ENCODE measurements at places on chromosomes 3 and 15. TPM values are rescaled to one million over a fixed set of nuclear protein-coding genes. Genes with fewer than 3 reads are reported as not detected.

GRCh38 chr3:194250098-194251002 lies 100.8 kb downstream of the CPN2 start:
- DNase-seq, result no peak
- H3K27ac ChIP-seq, result no peak overlapping the region
- H3K4me3 ChIP-seq, result no peak overlapping the region
- H3K36me3 ChIP-seq, result no peaks in the 10 kb centered on the region
- no peaks in the 10 kb centered on the region for H3K4me1 ChIP-seq

DNA sequence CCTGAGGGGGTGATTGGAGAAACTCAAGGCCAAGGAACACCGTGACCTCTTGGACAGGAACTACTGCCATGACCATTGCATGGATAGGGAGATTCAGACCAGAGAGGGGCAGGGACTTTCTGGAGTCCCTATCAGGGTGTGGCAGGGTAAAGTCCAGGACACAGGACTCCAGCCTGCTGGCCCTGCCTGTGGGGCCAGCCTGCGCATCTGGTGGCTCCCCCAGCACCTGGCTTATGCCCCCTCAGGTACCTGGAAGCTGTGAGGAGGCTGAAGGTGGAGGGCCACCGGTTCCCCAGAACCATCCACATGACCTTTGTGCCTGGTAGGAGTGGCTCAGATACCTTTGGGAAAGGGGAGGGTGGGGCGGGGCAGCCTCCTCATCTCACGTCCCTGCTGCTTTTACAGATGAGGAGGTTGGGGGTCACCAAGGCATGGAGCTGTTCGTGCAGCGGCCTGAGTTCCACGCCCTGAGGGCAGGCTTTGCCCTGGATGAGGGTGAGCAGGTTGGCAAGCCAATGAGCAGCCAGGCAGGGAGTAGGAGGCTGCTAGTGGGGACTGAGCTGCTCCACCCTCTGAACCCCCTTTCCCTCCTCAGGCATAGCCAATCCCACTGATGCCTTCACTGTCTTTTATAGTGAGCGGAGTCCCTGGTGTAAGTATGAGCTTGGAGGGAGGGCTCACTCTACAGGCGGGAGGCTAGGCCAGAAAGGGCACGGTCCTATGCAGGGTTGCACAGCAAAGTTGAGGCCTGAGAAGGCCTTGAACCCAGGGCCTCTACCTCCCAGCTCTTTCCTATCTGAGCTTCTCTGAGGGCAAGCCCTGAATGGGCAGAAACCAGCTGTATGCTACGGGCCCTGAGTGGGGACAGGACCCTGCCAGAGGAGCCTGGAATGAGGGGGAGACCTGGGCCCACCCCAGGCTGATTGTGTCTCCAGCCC lies 2.9 kb downstream of the ACY1 start:
- no peaks in the 10 kb centered on the region for H3K27me3 ChIP-seq
- no peak overlapping the region for H3K4me3 ChIP-seq
- peaks cover under 1% of the 10 kb centered on the region for H3K36me3 ChIP-seq
- H3K4me1 ChIP-seq, result peaks cover 13% of the 10 kb centered on the region
- DNase-seq, result no peak

Gene SLC27A2
- polyA plus RNA-seq, result 1.5 TPM

Gene UPK1B
- polyA plus RNA-seq, result 3.7 TPM

DNA sequence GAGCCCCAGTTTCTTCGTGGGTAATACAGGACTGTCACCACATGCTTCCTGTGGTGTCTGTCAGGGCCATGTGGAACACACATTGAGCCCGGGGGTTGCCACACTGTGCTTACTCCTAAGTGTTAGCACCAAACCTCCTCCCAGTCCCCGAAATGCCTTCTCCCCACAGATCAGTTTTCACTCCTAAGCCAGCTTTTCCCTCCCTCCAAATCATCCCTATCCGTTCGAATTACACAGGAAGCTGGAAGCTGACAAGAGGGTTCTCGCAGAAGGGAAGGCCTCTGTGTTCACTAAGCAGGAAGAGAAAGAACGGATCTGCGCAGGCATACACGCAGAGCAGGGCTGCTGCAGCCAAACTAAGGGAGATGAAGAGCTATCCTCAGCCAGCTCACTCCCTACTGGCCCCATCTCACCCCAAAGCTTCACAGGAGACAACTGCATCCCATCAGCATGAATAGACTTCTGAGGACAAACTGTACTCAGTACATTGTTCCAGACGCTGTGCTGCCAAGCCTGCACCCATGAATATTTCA lies 32.3 kb downstream of the XXYLT1 start:
- H3K4me3 ChIP-seq, result no peak overlapping the region
- H3K4me1 ChIP-seq, result no peaks in the 10 kb centered on the region
- H3K27me3 ChIP-seq, result no peaks in the 10 kb centered on the region

- no peaks in the 10 kb centered on the region for H3K27me3 ChIP-seq
- no peaks in the 10 kb centered on the region for H3K36me3 ChIP-seq
- H3K4me1 ChIP-seq, result peaks cover 5% of the 10 kb centered on the region
- DNase-seq, result no peak
- peak overlapping the region; percentile 49 for H3K27ac ChIP-seq
Observed at GRCh38 chr3:185549651-185550111, 2.7 kb downstream of the LIPH start.

DNA sequence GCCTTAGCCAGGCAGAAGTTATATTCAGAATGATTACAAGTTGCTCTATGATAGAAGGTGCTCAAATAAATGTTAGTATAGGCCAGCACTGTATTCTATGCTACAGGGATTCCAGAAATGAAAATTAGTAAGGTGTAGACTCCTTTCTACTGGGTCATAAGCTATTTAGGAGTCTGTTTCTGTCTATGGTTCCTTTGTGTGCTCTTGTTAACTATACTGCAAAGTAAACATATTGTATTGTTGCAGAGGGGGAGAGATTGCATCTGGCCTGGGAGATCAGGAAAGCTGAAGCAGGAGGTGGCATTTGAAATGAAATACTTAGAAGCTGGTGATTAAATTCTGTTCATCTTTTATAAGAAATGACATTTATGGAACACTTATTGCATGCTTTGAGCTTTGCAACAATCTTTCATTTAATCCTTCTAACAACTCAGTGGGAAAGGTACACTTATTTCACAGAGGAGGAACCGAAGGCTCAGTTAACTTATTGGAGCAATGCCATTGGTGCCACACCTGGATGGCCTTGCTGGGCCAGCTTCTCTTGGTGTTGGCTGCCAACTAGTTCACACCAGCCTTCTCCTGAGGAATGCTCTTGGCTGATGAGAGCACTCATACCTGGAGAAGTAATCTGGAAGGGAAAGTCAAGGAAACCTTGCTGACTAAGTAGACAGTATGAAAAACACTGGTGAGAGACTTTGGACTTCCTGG lies 39.1 kb downstream of the ABHD5 start:
- no peaks in the 10 kb centered on the region for H3K4me1 ChIP-seq
- no peak overlapping the region for H3K27ac ChIP-seq
- H3K36me3 ChIP-seq, result no peaks in the 10 kb centered on the region
- H3K27me3 ChIP-seq, result no peaks in the 10 kb centered on the region
- H3K4me3 ChIP-seq, result no peak overlapping the region

DNA sequence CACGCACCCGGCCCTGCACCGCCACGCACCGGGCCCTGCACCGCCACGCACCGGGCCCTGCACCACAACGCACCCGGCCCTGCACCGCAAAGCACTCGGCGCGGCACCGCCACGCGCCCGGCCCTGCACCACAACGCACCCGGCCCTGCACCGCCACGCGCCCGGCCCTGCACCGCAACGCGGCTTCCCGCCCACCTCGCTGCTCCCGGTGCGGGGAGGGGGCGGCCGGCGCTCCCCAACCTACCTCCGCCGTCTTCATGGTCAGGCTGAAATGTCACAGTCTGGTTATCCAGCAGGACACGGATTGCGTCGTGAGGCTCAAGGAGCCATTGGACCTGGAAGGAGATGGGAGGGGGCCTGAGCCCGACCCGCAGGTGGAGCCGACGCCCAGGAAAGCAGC lies 41.8 kb downstream of the MUC20 start:
- H3K4me1 ChIP-seq, result no peaks in the 10 kb centered on the region
- DNase-seq, result no peak
- H3K27me3 ChIP-seq, result no peaks in the 10 kb centered on the region

- no peaks in the 10 kb centered on the region for H3K4me1 ChIP-seq
- no peak overlapping the region for H3K27ac ChIP-seq
- H3K4me3 ChIP-seq, result no peak overlapping the region
Observed at GRCh38 chr3:74054566-74054965, 429.8 kb upstream of the PDZRN3 start.

- H3K4me3 ChIP-seq, result no peak overlapping the region
- no peaks in the 10 kb centered on the region for H3K4me1 ChIP-seq
- no peak overlapping the region for H3K27ac ChIP-seq
- no peaks in the 10 kb centered on the region for H3K27me3 ChIP-seq
- no peak for DNase-seq
Observed at GRCh38 chr3:66854601-66855151, 143.4 kb upstream of the KBTBD8 start.

GRCh38 chr3:177446165-177446601 lies 248.9 kb upstream of the TBL1XR1 start:
- H3K4me1 ChIP-seq, result no peaks in the 10 kb centered on the region
- no peaks in the 10 kb centered on the region for H3K36me3 ChIP-seq
- H3K27me3 ChIP-seq, result no peaks in the 10 kb centered on the region
- no peak for DNase-seq
- no peak overlapping the region for H3K4me3 ChIP-seq

- no peak overlapping the region for H3K4me3 ChIP-seq
- no peak for DNase-seq
- H3K36me3 ChIP-seq, result no peaks in the 10 kb centered on the region
- no peaks in the 10 kb centered on the region for H3K27me3 ChIP-seq
Observed at GRCh38 chr3:45056608-45057301, 30.7 kb downstream of the CLEC3B start.

Gene WNT7A
- polyA plus RNA-seq, result 0.04 TPM

Gene CLEC3B
- polyA plus RNA-seq, result 31.9 TPM

Gene LDHAL6B
- not detected for polyA plus RNA-seq

- H3K27ac ChIP-seq, result no peak overlapping the region
- H3K36me3 ChIP-seq, result no peaks in the 10 kb centered on the region
- H3K27me3 ChIP-seq, result no peaks in the 10 kb centered on the region
- no peaks in the 10 kb centered on the region for H3K4me1 ChIP-seq
- no peak overlapping the region for H3K4me3 ChIP-seq
Observed at GRCh38 chr15:86002444-86002843, 77.2 kb upstream of the AGBL1 start.

DNA sequence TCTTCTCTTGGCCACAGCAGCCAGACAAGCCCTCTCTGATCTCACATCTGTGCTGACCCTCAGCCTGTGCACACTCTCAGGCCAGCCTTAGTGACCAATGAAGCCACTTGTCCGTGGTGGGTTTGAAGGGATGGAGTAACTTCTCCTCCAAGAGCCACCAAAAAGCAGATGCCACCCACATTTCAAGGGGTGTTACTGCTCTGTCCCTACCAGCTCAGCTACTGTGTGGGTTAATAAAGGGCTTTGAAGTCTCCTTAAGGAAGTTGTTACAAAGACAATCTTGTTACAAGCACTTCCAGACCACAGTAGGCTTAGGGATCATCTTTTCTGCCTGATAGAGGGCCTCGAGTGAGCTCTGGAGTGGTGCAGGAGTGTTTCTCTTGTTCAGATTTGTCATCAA lies 3.3 kb upstream of the CA12 start:
- no peak overlapping the region for H3K4me3 ChIP-seq
- DNase-seq, result no peak
- no peaks in the 10 kb centered on the region for H3K36me3 ChIP-seq
- H3K27me3 ChIP-seq, result no peaks in the 10 kb centered on the region
- peaks cover 4% of the 10 kb centered on the region for H3K4me1 ChIP-seq

Gene TGM5
- polyA plus RNA-seq, result not detected

Gene FBXW12
- polyA plus RNA-seq, result 5.6 TPM
